ENCODE measurements at places on chromosomes 16 and 17. TPM values are rescaled to one million over a fixed set of nuclear protein-coding genes. Genes with fewer than 3 reads are reported as not detected.

GRCh38 chr16:23998771-23999170, 163.0 kb downstream of the PRKCB start:
- no peaks in the 10 kb centered on the region for H3K36me3 ChIP-seq
- no peak overlapping the region for H3K4me3 ChIP-seq
- H3K27me3 ChIP-seq, result no peaks in the 10 kb centered on the region

- no peak overlapping the region for H3K4me3 ChIP-seq
- no peak for DNase-seq
- H3K27ac ChIP-seq, result no peak overlapping the region
- peaks cover 1% of the 10 kb centered on the region for H3K27me3 ChIP-seq
Observed at GRCh38 chr17:82222816-82223215, 6.0 kb upstream of the SLC16A3 start.

CDH13 gene
- total RNA-seq, result 4.1 TPM

KIAA0513 gene
- 7.0 TPM for total RNA-seq

ITGA2B gene
- 2.9 TPM for total RNA-seq

SLFN11 gene
- total RNA-seq, result 46.3 TPM

LRRC46 gene
- not detected for total RNA-seq

Data from tibial nerve (tissue), 4 donors.